Activated CD8-positive, alpha-beta T cell treated with anti-CD3 and anti-CD28 coated beads, Interleukin-2, amount 10 ng/mL, durations not matched to agents 7 days and 5 days (primary cell): ENCODE measurements at places on chromosomes 11 and 22. TPM values are rescaled to one million over a fixed set of nuclear protein-coding genes. Genes with fewer than 3 reads are reported as not detected.

Gene SCO2
- total RNA-seq, result 11.7 TPM

Gene PTGDR2
- 3.3 TPM for total RNA-seq

Gene HIRA
- 48.1 TPM for total RNA-seq

Gene MCHR1
- total RNA-seq, result not detected

Gene POTEH
- not detected for total RNA-seq

Gene OR51I1
- total RNA-seq, result not detected

DNA sequence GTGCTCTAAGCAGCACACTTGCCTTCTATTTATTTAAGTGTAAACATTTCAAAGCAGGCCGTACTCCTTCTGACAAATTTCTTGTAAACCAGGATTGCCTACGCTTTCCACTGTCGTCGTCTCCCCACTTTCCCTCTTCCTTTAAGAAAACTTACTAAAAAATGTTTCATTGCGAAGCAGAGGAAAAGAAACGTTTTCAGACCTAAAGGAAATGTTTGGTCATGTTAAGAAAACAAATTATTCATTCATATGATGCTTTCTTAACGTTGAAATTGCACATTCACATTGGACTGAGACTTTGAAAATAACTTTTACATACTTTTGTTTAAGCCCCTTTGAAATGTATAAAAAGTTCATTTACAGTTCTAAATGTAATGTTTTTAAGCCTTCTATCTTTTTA lies 106.0 kb downstream of the EMSY start:
- no peak for DNase-seq

DNA sequence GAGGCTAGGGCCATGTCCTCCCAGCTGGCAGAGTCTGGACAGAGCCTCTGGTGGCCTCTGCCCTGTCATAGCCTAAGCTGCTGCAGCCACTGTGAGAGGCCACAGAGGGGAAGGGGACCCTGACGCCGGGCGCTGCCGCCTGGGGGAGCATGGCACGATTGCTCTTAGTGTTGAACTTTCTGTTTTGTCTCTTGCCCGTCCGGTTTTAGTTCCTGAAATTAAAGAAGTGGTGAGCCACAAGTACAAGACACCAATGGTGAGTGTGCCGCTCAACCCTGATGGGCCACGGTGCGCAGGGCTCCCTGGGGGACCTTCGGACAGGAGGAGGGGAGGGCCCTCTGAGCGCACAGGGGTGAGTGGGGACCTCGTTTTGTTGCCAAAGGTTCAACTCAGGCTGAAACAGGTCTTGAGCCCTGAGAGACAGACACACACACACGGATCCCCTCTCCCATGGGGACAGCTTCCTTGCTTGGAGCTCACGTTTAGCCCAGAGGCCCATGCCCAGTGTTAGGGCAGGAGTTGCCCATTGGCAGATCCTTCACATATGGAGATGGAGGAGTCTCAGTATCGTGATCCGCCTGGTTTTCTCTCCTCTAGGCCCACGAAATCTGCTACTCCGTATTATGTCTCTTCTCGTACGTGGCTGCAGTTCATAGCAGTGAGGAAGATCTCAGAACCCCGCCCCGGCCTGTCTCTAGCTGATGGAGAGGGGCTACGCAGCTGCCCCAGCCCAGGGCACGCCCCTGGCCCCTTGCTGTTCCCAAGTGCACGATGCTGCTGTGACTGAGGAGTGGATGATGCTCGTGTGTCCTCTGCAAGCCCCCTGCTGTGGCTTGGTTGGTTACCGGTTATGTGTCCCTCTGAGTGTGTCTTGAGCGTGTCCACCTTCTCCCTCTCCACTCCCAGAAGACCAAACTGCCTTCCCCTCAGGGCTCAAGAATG lies 23.8 kb downstream of the MYBPC3 start:
- DNase-seq, result no peak

DNA sequence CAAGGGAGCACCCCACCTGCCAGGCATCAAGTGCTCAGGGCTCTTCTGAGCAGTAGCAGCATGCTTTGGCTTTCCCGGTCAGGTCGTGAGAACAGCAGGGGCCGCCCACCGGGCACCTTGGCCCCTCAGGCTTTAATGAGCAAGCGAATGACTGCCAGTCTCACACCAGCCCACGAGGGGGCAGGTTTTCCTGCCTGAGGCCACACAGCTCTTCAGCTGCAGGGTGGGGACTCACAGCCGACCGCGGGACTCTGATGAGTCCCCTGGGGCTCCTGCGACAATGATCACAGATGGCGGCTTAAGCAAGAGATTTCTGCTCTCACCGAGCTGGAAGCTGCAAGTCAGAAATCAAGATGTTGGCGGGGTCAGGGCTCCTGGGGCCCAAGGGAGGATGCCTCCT lies 14.3 kb upstream of the FGF19 start:
- peak; percentile 29 for DNase-seq

- DNase-seq, result no peak
Measured at GRCh38 chr11:79956061-79956460, 515.2 kb upstream of the TENM4 start.

DNA sequence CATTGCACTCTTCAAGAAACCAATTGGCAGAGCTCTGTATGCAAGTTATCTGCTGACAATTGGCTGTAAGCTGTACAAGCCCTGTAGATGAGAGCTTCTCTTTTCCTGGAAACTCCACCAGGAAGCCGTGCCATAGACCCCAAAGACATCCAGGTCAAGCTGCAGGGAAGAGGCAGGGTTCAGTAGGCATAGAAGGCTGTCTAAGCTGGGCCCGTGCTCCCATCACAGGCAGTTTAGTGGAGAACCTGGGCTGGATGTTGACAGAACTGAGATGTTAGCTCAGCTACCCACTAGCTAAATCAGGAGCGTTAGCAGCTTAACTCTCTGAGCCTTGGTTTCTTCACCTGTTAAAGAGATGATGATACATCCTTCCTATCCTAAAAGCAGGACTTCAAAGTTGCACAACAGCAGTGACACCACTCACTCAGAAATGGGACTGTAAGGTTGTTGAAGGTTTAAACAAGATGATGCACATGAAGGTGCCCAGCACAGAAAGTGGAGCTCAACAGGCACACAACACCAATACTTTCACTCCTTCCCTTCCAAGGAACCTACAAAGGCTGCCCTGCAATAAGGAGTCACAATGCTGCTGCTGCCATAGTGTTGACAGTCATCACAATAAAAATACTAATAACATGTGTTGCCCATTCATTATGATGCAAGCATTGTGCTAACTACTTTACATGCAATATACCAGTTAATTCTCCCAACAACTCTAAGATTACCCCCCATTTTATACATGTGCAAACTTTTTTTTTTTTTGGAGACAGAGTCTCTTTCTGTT lies 115.4 kb downstream of the ZBTB16 start:
- DNase-seq, result no peak

DNA sequence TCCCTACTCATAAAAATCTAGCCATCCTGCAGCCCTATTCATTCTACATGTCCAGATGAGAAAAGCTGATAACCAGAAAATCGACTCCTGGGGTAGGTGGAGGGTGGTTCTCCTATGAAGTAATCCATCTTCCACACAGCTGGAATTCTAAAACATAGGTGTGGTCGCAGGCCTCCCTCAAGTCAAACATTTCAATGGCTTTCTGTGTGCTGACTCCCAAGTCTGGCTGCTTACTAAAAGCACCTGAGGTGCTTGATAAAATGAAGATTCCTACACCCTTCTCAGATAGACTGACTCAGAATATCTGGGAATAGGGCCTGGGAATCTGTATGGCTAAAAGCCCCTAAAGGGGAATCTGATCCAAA lies 26.1 kb downstream of the IRAG1 start:
- DNase-seq, result no peak

DNA sequence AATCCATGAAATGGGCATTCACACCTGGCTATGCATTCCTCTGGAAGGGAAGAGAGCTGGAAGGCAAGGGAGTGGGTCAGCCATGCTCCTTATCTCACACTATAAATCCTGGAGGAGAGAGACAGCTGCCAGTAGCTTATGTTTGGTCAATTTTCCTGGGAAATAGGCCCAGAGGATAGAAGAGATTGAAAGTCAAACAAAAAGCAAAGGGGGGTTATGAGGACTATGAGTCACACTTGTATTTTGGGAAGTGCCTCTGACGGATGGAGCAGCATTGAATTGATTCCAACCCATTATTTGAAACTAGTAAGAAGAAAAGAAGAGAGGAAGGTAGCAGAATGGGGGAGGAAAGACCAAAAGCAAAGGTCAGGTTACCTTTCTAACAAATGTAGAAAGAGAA lies 25.0 kb downstream of the SNX19 start:
- no peak for DNase-seq

DNA sequence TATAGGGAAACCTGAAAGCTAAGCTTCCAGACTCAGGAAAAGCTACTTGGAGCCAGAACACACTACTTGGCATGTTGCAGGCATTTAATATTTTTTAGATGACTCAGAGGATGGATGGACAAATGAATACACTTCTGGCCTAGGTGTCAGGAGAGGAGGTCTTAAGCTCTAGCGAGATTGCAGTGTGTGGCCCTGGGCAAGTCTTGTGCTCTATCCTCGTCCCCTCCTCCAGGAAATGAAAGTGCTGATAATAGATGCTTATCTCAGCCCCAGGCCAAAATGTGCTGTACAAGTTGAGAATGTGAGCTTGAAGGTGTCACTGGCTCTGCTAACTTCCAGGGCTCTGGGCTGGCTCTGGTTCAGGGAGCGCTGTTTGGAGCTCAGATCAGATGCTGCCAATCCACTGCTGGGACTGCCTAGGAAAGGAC lies 136.3 kb downstream of the PKNOX2 start:
- no peak for DNase-seq

DNA sequence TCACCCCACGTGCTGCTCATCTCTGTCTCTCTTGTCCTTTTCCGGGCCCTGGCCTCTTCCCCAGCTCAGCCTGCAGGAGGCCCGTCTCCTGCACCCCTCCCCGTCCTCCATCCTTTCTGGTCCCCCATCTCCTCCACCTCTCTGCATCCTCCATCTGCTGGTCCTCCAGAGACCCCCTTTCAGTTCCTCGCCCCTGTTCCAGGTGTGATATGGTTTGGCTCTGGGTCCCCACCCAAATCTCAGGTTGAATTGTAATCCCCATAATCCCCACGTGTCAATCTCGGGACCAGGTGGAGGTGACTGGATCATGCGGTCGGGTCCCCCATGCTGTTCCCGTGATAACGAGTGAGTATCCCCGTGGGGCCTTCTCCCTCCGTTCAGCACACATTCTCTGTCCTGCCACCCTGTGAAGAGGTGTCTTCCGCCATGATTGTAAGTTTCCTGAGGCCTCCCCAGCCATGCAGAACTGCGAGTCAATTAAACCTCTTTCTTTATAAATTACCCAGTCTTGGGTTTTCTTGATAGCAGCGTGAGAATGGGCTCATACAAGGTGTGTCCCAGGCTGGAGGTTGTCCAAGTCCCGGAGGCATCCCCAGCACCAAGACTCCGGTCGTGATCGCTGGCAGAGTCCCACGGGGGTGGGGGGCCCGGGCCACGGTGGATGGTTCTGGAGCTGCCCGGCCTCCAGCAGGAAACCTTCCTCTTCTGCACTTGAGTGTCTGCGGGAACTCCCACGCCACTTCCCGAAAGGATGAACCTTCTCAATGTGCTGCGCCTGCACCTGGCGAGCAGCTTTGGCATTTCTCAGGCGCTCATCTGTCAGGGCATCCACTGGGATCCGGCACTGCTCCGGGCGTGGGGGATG lies 29.0 kb upstream of the TOLLIP start:
- DNase-seq, result peak; percentile 19

- no peak for DNase-seq
Measured at GRCh38 chr11:76903325-76903724, 42.6 kb downstream of the ACER3 start.

- DNase-seq, result peak; percentile 37
Measured at GRCh38 chr11:118996926-118997626, 862 bp upstream of the CENATAC start.

DNA sequence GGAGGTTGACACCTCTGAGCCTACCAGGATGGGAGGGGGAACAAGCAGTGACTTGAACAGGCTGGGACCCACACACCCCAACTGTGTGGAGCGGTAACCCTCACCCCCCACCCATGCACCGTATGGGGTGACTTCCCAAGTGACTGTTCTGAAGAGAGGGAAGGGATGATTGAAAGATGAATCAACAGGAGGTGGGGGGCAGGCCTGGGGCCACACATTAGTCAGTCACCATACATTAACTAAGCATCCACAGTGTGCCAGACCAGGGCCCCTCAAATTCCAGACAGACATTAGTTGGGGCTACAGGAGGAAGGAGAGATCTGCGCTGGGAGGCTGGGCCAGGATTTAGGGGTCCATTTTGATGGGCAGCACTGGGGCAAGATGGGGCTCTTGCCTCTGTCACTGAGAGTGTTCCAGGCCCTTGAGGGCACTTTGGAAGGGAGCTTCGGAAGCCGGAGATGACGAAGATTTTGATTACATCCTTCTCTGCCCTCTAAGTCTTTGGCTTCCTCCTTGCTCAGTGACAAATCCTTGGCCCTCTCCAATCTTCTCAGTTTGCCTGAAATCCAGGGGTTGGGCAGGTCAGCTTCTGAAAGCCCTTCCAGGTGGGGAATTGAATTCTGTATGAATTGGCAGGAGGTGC lies 966 bp downstream of the SMTN start:
- DNase-seq, result no peak
